H1 (cell line): ENCODE measurements at places on chromosomes 3 and 15. TPM values are rescaled to one million over a fixed set of nuclear protein-coding genes. Genes with fewer than 3 reads are reported as not detected.

DNA sequence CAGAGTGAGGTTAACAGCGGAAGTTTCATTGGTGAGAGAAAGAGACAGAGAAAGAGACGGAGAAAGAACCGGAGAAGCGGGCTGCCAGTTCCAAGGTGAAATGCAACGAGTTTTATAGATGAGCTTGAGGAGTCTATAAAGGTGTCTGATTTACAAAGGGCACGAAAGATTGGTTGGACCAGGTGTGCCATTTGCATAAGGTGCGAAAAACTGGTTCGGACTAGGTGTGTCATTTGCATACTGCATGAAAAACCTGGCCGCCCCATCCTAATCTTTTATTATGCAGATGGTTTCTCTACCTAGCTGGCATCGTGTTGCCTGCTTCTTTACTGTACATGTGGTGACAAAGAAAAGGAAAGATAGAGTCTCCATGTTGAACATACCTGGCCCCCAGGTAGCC, 253.8 kb upstream of the IGF1R start:
- H3K4me1 ChIP-seq = no peaks in the 10 kb centered on the region
- H3K4me3 ChIP-seq = no peak overlapping the region
- H3K27ac ChIP-seq = no peak overlapping the region
- H3K36me3 ChIP-seq = no peaks in the 10 kb centered on the region
- no peaks in the 10 kb centered on the region for H3K27me3 ChIP-seq

- H3K4me3 ChIP-seq = no peak overlapping the region
- no peaks in the 10 kb centered on the region for H3K4me1 ChIP-seq
- no peak overlapping the region for H3K27ac ChIP-seq
- no peak for DNase-seq
- no peaks in the 10 kb centered on the region for H3K27me3 ChIP-seq
- no peaks in the 10 kb centered on the region for H3K36me3 ChIP-seq
Observed at GRCh38 chr3:27939521-27939920, 217.4 kb upstream of the EOMES start.

DNA sequence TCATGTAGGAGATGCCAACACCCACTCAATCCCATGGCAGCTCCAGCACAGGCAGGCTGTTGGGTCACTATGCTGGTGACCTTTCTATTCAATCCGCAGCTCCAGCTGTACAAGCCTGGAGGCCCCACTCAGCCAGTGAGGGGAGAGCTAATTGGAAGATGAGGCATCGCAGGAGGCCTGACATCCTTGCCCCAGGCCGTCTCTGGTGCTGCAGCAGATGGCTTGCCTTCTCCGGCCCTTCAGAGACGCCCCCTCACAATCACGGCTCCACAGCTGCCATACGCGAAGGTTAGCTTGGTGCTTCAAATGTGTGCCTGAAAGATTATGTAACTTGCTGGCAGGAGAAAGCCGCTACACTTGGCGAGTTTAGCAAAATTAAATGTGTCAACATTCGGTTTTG, 104.2 kb upstream of the CLSTN2 start:
- no peak overlapping the region for H3K4me3 ChIP-seq
- no peaks in the 10 kb centered on the region for H3K4me1 ChIP-seq
- DNase-seq = no peak
- no peaks in the 10 kb centered on the region for H3K27me3 ChIP-seq
- H3K36me3 ChIP-seq = no peaks in the 10 kb centered on the region

The KBTBD13 gene
- not detected in 2 replicates for total RNA-seq

The FRG2C gene
- total RNA-seq = not detected in 2 replicates

DNA sequence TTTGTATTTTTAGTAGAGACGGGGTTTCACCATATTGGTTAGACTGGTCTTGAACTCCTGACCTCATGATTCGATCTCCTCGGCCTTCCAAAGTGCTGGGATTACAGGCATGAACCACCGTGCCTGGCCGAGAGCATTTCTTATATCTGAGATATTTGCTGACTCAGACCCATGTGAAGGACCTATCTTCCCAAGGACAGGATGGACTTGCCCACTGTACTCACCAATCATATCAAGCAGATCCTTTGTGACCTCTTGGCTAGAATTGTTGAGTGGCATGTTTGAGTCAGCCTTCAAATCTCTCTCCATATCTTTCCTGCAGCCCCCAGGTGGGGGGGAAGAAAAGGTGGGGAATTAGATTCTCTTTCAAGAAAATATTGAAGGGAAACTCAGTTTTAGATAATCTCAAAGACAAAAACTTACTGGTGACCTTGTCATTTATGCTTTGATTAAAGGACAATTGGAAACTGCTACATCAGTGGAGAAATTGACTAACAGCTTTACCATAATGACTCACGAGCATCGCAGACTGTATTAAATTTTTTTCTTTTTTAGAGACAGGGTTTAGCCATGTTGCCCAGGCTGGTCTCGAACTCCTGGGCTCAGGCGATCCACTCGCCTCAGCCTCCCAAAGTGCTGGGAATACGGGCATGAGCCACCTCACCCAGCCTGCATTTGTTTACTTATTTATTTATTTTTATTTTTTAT, 3.1 kb downstream of the C3orf62 start:
- no peak overlapping the region for H3K4me3 ChIP-seq
- no peaks in the 10 kb centered on the region for H3K4me1 ChIP-seq
- H3K27ac ChIP-seq = no peak overlapping the region
- no peaks in the 10 kb centered on the region for H3K36me3 ChIP-seq

DNA sequence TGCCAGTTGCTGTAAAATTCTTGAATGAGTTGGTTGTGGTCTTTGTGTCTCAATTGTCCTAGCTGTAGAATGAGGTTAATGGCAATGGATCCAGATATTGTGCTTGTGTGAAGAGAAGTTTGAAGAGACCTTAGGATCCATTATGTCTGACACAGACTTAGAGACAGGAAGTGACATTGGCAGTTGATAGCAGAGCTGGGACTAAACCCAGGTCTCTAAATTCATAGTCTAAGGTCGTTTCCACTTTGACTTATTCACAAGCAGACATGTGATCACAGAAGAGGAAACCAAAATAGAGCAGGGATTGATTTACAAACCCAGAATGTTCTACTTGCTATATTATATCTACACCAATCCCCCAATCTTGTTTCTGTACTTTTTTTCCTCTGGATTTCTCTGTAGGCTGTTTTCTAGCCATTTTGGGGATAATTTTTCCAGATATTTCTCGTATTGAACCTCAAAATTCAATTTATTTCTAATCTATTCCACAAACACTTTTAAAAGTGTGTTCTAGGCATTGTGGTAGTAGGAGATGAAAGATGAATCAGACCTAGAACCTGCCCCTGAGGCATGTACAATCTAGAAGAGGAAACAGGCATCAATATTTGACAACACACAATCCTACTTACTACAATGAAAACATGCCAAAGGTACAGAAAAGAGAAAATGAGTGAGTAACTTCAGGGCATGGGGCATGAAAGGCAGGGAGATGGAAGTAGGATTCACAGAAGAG, 123.3 kb downstream of the NFKBIZ start:
- no peak overlapping the region for H3K27ac ChIP-seq
- H3K4me1 ChIP-seq = no peaks in the 10 kb centered on the region
- no peaks in the 10 kb centered on the region for H3K27me3 ChIP-seq
- no peak for DNase-seq

The TMEM40 gene
- total RNA-seq = not detected in 2 replicates

- H3K4me3 ChIP-seq = no peak overlapping the region
- no peaks in the 10 kb centered on the region; the same call in 1 of the 2 replicates for H3K4me1 ChIP-seq
- H3K36me3 ChIP-seq = no peaks in the 10 kb centered on the region
- H3K27ac ChIP-seq = no peak overlapping the region
- no peak for DNase-seq
- H3K27me3 ChIP-seq = no peaks in the 10 kb centered on the region
Observed at GRCh38 chr3:45787551-45787950, 8.8 kb downstream of the SLC6A20 start.

The CYP8B1 gene
- total RNA-seq = not detected in 2 replicates

The NEIL1 gene
- 10.9 and 12.2 TPM in 2 replicates for total RNA-seq

DNA sequence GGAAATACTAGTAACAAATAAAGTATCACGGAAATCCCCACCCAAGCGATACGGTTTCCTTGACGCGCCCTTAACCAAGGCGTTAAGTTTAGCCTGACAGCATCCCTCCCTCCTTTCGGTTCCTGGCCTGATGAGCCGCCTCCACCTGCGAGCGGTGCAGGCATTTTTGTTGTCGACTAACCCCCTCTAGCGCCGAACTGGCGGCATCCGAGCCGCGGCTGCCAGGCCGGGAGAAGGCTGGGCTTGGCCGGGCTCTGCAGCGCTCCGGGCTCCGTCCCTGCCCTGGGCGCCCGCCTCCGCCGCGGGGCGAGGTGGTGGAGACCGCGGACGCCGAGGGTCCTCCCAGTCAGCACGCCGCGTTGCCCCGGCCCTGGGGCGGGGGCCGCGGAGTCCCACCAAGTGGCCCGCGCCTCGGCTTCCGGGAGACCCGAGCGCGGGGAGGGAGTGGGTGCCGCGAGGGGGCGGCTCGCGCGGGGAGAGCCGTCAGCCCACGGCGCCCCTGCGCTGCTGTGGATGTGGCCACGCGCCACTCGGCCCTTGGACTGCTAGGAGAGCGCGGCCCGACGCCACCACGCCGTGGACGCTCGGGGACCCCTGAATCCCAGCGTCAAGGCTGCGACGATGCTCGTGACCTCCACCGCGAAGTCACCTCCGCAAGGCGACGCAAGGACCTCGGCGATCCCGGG, 1.1 kb upstream of the EPHA6 start:
- DNase-seq = peak; percentile 70
- H3K36me3 ChIP-seq = no peaks in the 10 kb centered on the region
- no peaks in the 10 kb centered on the region; the same call in none of the 2 replicates for H3K4me1 ChIP-seq
- no peak overlapping the region for H3K27ac ChIP-seq
- peak overlapping the region; percentile 79 for H3K4me3 ChIP-seq
- no peaks in the 10 kb centered on the region for H3K27me3 ChIP-seq

DNA sequence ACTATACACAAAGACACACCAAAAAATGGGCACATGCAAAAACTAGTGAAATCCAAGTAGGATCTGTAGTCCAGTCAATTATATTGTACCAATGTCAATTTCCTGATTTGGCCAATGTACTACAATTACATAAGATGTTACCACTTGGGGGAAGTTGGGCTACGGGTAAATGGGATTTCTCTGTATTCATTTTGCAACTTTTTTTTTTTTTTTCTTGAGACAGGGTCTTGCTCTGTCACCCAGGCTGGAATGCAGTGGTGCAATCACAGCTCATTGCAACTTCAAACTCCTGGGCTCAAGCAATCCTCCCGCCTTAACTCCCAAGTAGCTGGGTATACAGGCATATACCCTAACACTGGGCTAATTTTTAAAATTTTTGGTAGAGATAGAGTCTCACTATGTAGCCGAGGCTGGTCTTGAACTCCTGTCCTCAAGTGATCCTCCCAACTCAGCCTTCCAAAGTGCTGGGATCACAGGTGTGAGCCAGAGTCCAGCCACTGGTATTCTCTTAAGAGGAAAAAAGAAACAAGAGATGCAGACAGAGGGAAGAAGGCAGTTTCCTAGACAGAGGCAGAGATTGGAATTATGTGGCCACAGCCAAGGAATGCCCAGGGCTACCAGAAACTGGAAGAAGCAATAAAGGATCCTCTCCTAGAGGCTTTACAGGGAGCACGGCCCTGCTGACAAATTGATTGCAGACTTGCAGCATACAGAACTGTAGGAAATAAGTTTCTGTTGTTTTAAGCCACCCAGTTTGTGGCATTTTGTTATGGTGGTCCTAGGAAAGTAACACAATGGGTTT, 33.3 kb downstream of the TFDP2 start:
- H3K4me1 ChIP-seq = no peaks in the 10 kb centered on the region
- H3K27me3 ChIP-seq = no peaks in the 10 kb centered on the region; the same call in 1 of the 2 replicates
- H3K4me3 ChIP-seq = no peak overlapping the region

- peak overlapping the region; percentile 93 for H3K4me3 ChIP-seq
- no peaks in the 10 kb centered on the region for H3K36me3 ChIP-seq
- peaks cover 7% of the 10 kb centered on the region; the same call in 1 of the 2 replicates for H3K4me1 ChIP-seq
- no peak overlapping the region for H3K27ac ChIP-seq
- H3K27me3 ChIP-seq = peaks cover 34% of the 10 kb centered on the region
Observed at GRCh38 chr15:68821190-68821840, 620 bp upstream of the ANP32A start.

- H3K4me3 ChIP-seq = no peak overlapping the region
- H3K36me3 ChIP-seq = no peaks in the 10 kb centered on the region
- no peaks in the 10 kb centered on the region for H3K27me3 ChIP-seq
- DNase-seq = no peak
Observed at GRCh38 chr15:91183596-91183995, 83.5 kb downstream of the SV2B start.

The CHRNA7 gene
- 7.5 and 9.1 TPM in 2 replicates for total RNA-seq

DNA sequence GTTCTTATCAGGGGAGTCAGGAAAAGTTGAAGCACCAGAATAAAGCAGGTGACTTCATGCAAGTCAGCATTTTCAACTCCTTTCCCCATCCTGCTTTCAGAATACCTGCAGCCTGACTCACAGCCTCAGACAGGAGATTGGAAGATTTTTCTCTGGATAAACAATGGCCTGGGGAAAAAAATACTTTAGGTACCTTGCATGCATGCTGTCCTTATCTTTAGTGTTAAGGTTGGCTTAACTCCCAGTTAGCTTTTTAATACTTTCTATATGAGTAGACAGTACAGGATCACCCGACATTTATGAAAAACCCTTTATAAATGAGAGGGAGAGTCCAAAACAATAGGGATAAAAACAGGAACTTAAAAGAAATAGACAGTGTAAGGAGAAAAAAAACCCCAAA, 53.6 kb downstream of the PAK2 start:
- H3K36me3 ChIP-seq = peaks cover 18% of the 10 kb centered on the region; the same call in 1 of the 2 replicates
- H3K27me3 ChIP-seq = no peaks in the 10 kb centered on the region
- no peak overlapping the region for H3K4me3 ChIP-seq
- H3K4me1 ChIP-seq = no peaks in the 10 kb centered on the region
- H3K27ac ChIP-seq = no peak overlapping the region

The SPESP1 gene
- total RNA-seq = not detected in 2 replicates

The NPAP1 gene
- total RNA-seq = 0.07 TPM in 1 of 2 replicates, not detected in the other

- no peak overlapping the region for H3K27ac ChIP-seq
- H3K27me3 ChIP-seq = no peaks in the 10 kb centered on the region
- H3K4me3 ChIP-seq = no peak overlapping the region
- H3K4me1 ChIP-seq = peaks cover 4% of the 10 kb centered on the region; the same call in 1 of the 2 replicates
Observed at GRCh38 chr15:64883997-64884511, 27.6 kb upstream of the ANKDD1A start.

- H3K4me3 ChIP-seq = no peak overlapping the region
- H3K36me3 ChIP-seq = no peaks in the 10 kb centered on the region
- DNase-seq = no peak
- H3K27me3 ChIP-seq = no peaks in the 10 kb centered on the region
Observed at GRCh38 chr3:104385421-104385820, 981.3 kb upstream of the ALCAM start.

DNA sequence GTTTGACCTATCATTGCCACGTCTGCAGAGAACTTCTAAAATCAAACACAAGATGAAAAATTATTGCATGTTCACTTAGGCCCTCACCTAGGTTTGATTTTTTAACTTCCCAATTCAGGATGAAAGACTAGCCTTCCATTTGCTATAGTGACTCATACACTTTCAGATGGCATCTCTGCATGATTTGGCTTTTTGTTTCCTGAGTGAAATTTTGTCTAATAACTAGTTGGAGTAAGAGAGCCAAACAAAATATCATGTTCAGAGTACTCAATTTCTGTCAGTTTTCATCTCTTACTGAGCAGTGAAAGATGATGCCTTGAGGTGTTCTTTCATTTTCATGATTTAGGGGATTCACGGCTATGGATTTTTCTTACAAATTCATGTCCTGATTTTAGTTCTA, 122.9 kb downstream of the NSUN3 start:
- no peaks in the 10 kb centered on the region for H3K4me1 ChIP-seq
- no peak for DNase-seq
- H3K27ac ChIP-seq = no peak overlapping the region
- H3K27me3 ChIP-seq = no peaks in the 10 kb centered on the region
- no peak overlapping the region for H3K4me3 ChIP-seq

The GABRG3 gene
- 0.80 and 1.3 TPM in 2 replicates for total RNA-seq
